Lower leg skin (tissue), 4 donors: ENCODE measurements at places on chromosomes 13 and 19.

GRCh38 chr13:40490086-40490758 lies 176.2 kb downstream of the FOXO1 start:
- no peak for DNase-seq

GRCh38 chr13:113592571-113592970 lies 8.0 kb downstream of the TFDP1 start:
- DNase-seq: no peak

DNA sequence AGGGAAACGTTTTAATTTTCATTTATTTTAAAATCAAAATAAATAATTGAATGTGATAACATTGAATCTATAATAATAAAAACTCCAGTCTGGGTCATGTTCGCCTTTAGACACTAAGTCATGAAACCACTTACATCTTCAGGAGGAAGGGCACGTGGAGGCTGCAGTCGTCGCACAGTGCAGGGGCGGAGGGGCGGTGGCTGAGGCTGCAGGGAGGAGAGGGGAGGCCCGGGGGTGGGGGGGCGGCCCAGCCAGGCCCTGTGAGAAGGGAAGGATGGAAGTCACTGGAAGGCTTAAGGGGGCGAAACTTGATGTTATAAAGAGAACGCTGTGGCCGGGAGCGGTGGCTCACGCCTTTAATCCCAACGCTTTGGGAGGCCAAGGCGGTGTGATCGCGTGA lies 14.9 kb upstream of the LATS2 start:
- DNase-seq: no peak

DNA sequence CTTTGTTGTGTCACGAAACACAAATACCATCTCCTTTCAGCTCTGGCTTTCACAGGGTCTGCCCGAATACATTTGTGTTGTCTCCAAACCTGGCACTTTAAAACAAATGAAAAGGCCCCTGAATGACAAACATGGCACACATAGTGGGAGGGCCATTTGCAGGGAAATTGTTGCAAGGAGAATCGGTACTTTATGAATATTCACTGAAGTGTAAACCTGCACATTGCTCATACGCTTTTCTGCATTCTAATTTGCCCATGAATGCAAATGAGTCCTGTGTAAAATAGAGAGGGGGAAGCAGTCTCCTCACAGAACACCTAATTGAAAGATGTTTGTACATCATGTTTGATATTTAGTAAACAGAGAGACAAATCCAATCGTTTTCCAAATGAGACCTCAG lies 82.7 kb upstream of the PCDH8 start:
- DNase-seq: no peak

DNA sequence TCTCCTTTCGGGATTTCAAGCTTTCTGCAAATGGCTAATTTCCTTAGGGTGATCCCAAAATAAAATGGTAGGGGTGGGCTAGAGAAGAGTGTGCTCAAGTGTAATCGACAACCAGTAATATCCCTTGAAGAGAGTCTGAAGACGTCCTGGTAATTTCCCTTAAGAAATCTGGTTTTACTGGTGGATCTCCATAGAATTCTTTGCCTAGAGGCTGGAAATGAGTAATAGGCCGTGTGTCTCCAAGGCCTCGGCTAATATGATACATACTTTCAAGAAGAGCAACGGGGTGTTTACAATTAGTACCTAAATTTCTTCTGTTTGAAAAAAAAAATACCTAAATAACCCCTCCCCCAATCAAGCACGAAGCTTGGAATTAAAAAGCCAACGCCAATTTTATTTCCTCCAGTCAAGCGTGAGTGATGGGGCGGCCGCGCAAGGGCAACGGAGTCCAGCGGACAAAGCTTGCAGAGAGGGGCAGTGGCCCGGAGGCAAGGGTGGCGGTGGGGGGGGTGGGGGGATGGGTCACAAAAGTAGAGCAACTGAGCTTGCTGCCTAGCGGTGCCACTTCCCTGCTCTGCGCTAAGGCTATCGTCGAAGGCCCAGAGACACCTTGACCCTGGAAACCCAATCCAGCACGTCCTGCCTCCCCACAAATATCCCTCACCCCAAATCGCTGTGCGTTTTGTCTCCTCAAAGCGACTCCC lies 7.8 kb downstream of the SOX21 start:
- no peak for DNase-seq

DNA sequence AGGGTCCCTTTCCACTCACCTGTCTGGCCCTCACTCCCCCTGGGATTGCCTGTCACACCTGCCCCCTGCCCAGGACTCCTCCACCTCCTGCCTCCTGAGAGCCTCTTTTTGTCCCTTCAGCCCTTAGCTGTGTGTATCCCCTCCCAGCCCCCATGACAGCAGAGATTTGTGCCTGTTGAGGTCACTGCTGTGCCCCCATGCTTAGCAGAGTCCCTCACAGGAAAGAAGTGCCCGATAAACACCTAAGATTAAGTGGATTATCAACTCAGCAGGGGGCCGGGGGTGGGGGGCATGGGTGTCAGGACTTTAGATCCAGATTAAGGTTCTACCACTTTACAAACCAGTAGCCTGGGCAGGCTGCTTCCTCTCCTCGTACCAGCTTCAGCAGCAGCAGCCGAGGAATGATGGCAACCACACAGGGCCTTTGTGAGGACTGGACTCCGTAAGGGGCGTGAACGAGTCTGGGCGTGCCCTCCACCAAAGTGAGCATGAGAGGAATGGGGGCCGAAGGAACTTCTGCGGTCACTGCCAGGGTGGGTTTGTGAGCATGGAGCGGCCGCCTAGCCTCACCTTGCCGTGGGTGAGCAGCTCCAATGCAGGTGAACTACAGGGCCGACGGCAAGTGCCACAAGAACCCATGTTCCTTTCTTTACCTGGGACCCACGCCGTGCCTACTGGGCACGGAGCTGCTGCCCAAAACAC lies 36.1 kb downstream of the ZNF787 start:
- no peak for DNase-seq
